Stimulated activated CD8-positive, alpha-beta memory T cell treated with anti-CD3 and anti-CD28 coated beads, Interleukin-4, amount 100 ng/mL, for 1 hour (primary cell): ENCODE measurements at places on chromosomes 5 and 9.

DNA sequence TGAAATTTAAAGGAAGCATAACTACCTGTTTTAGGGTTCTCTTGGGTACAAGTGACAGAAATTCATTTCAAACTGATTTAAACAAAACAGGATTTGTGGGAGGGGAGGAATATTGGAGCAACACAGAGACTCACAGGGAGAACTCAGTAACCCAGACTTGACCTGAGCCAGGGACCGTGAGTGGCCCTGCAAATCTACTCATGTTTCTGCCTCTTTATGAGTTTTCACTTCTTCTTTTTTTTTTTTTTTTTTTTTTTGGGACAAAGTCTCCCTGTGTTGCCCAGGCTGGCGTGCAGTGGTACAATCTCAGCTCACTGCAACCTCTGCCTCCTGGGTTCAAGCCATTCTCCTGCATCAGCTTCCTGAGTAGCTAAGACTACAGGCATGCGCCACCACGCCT is 405.6 kb upstream of the ZNF608 start:
- no peak for DNase-seq

DNA sequence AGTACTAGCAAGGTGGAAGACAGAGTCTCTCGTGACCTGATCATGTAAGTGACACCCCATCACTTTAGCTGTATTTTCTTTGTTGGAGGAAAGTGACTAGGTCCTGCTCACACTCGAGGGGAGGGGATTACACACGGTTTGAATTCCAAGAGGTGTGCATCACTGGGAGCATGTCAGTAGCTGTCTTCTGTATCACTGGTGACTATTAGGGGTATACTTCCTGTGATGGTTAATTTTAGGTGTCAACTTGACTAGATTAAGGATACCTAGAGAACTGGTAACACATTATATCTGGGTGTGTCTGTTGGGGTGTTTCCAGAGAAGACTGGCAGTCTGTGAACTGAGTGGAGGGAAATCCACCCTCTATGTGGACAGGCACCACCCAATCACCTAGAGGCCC is 22.5 kb downstream of the FOXD1 start:
- DNase-seq = no peak

GRCh38 chr9:24351973-24352372 is 193.7 kb downstream of the IZUMO3 start:
- no peak for DNase-seq

DNA sequence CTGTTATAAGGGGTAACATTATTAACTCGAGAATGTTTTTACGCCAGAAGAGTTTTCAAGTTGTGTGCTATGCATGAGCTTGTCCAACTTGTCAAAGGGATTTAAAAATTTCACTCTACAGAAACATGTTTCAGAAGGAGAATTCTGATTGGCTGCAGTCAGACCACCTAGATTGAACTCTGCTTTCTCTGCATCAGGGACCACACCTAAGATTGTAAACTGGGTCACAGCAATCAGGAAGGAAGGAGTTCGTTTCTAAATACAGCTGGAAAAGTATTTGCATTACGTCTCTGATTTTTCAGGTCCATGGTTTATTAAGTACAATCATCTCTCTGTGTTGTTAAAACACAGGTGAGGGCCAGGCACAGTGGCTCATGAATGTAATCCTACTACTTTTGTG is 5.8 kb downstream of the GLRX start:
- DNase-seq = no peak

GRCh38 chr9:113154471-113154870 is 3.7 kb downstream of the SLC31A2 start:
- no peak for DNase-seq

- no peak for DNase-seq
Measured at GRCh38 chr5:95907740-95908706, 53.6 kb downstream of the ELL2 start.

- DNase-seq = no peak
Measured at GRCh38 chr5:143701493-143701892, 110.5 kb upstream of the HMHB1 start.

GRCh38 chr5:151695464-151695863 is 8.7 kb upstream of the SPARC start:
- no peak for DNase-seq

- no peak for DNase-seq
Measured at GRCh38 chr5:1548702-1549474, 25.1 kb upstream of the LPCAT1 start.

DNA sequence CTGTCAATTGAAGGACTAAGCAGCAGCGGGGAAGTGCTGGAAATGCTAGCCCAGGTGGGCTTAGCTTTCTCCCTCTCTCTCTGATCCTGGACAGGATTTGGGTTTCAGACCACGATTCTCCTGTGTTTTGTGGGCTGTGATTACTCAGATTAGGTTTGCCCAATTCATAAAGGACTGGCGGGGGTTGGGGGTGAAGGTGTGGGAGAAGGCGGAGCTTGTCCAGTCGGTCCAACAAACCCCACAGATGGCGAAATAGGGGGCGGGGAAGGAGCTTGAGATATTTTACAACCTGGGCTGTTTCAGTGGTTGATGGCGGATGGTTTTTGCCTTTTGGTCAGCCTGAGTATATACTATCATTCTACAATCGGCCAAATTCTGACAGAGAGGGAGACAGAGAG is 35.2 kb downstream of the PCDHAC2 start:
- DNase-seq = no peak

GRCh38 chr5:113808956-113809355 is 295.5 kb downstream of the YTHDC2 start:
- DNase-seq = no peak

DNA sequence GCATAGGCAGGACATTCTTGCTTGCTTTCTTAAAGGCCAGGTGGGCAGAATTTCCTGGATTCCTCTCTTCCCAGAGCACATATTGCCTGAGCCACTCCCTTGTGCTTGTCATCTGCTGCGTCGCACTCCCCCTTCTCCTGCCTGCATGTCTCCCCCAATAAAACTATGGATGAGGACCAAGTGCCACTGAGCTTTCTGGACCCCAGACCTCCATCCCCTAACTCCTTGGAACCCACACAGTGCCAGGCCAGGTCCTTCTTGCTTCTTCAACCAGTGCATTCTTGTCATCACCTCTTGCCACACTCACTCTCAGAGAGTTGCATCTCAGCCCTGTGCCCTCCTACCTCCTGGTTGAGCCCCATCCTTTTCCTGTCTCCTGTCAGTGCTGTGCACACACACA is 157.9 kb upstream of the PANK3 start:
- no peak for DNase-seq

DNA sequence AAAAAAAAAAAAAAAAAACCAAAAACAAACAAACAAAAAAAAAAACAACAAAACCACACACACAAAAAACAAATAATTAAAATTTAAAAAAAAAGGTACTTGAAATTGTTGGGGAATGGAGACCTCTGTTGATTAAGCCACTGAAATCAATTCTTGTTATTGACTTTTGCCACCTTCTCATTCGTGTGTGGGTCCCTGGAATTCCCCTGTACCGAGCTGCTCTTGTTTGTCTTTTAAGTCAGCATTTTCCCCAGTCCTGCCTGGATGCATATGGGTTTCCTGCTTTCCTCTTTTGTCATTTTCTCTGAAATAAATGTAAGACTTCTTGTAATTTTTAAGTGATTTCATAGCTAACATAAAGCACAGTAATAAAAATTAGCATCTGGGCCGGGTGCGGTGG is 45.5 kb downstream of the GPBP1 start:
- DNase-seq = no peak

GRCh38 chr9:109973336-109973735 is 193.3 kb downstream of the PALM2AKAP2 start:
- no peak for DNase-seq

DNA sequence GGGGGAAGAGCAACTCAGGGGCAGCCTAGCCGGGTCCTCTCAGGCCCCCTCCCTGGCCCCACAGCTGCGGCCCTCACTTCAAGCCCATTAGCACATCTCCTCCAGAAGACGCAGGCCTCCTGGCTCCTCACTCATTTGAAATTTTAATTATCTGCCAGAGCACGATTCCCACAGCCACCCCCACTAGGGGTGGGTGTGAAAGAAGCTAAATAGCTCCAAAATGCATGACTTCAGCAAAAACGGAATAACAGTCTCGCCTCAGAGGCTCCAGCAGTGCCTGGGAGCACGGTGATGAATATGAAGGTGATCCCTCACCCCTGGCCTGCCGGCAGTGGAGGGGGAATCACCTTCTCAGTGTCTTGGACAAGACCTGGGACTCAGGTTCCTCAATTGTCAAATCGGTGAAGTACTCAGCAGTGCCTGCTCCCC is 61.1 kb upstream of the HRH2 start:
- DNase-seq = no peak

- DNase-seq = no peak
Measured at GRCh38 chr5:31537349-31537748, 5.2 kb downstream of the C5orf22 start.

DNA sequence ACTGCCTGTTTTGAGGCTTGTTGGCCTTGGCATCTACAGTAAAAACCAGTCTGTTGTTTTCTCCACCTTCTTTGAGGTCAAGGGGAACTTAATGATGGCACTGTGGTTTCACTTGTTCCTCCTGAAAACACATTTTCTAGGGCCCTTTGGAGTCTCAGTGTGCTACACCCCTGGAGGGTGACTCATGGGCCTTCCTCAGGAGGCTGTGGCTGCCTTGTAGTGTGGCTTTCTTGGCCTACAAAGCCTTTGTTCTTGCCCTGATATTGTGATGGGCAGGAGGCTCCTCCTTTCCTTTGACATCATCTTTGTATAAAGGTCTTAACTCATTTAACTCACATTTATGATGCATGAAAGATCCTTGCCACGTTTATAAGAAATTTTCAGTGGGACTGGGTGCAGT is 56.3 kb upstream of the GPBP1 start:
- DNase-seq = peak; percentile 47

- DNase-seq = no peak
Measured at GRCh38 chr5:116375926-116376325, 198.7 kb downstream of the SEMA6A start.
